ENCODE measurements at places on chromosomes 1 and 21.

- no peak for DNase-seq
Observed at GRCh38 chr1:99965646-99966375, 4.0 kb upstream of the SLC35A3 start.

GRCh38 chr1:27363766-27364695 is 2.7 kb downstream of the MAP3K6 start:
- no peak for DNase-seq

DNA sequence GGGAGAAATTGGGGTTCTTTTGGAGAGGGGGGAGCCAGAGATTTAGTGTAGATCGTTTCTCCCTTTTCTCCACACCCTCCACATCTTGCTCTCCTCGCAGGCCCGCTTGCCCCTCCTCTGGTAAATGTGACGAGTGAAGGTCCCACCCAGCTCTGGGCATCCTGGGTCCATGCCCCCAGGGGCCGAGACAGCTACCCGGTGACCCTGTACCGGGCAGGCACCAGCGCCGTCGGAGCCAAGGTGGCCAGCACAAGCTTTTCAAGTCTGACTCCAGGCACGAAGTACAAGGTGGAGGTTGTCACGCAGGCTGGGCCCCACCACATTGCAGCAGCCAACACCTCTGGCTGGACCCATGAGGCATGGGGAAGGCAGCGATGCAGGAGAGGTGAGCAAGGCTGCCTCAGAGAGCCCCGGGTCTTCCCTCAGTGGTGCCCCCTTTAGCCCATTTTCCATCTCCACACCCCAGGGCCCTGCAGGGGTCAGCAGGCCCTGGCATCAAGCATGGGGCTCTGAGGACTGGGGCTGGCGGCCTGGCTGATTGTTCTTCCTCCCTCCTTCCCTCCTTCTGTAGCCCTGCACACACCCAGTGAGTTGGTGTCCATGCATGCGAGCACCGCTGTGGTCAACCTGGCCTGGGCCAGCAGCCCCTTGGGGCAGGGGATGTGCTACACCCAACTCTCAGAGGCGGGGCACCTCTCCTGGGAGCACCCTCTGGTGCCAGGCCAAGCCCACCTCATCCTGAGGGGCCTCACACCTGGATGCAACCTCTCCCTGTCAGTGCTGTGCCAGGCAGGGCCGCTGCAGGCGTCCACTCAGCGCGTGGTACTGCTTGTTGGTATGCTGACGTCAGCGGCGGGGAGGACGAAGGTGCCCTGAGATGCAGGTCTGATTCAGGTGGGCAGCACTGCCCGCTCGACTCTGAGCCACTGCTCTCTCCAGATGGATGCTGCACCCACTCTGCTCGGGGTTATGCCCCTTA is 16.4 kb upstream of the LGR6 start:
- DNase-seq: no peak

DNA sequence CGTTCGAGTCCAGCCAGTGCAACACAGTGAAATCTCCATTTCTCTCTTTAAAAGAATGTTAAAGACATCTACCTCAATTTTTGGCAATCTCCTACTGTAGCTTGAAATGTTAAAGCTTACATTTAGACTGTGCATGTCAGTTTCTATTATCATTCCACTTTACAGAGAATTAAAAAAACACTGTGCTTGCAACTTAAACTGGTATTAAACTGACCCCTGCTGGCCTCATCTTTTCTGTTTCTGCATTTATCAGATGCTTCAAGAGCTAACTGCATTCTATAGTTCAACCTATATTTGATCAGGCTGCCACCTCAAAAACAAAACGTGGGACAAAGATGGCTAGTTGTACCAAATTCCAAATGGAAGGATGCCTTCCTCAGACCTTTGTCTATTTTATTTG is 226.5 kb downstream of the SMYD3 start:
- no peak for DNase-seq

DNA sequence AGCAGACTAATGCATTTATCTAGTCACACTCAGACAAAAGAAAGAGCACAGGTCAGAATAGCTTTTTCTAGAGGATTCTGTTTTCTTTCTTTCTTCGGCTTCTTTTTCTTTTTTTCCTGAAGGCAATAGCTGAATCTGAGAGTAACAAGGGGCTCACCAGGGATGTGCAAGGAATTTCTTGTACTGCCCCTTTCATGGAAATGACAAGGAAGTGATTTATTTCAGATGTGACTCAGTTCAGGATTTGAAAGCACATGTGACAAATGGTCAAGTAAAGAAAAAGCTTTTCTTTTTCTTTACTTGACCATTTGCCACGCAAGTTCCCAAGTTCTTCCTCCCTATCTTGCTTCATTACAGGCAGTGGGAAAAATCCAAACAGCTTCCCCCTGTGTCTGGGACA is 202.0 kb downstream of the GABPA start:
- DNase-seq: no peak

GRCh38 chr1:57471995-57472394 is 48.1 kb upstream of the DAB1 start:
- DNase-seq: no peak

DNA sequence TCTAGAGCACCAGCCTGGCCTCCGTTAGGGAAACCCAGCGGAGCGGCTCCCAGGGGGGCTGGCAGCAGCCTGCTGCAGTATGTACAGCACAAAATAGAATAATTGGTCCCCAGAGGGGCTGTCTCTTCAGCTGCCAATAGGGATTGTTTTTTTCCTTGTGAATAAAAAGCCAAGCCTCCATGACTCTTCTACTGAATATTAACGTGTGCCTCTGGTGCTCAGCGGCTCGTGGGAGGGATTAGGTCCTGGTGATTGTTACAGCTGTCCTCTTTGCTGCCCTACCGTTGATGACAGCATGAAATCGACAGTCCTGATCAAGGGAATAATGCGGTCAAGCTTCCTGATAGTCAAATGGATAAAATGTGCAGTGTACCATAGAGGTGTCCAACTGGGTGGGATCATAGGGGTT is 190.7 kb upstream of the RUNX1 start:
- DNase-seq: no peak

GRCh38 chr1:237043846-237044636 is 2.1 kb downstream of the RYR2 start:
- DNase-seq: no peak

DNA sequence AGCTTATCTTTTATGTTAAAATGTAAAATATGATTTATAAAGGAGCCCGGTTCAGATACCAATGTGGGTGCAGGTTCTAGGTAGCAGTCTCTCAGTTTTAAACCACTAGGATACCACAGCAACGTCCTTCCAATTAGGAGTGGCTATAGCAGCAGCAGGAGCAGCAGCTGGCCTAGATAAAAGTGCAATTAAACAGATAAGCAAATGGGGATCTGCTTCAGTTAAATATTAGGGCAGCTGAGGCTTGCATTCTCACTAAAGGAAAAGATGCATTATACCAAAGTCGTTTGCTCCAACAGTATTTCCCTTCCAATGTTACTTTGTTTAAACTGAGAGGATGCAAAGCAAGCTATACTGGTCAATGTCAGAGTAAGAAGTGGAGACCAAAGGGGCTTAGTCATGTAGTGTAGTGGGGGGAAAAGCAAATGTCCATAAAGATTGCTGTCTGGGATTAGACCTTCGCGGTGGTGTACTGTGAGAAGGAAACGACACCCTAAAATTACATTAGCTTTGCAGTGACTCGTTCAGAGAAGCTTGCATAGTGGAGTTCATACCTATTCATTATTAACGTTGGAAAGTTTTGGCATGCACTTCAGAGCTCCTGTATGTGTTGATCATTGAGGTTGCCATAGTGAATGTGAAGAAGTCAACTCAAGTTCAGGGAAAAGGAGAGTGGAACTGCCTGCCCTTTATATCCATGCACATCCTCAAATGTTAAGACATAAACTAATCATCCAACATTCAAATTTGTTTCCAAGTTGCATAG is 272.2 kb downstream of the VAV3 start:
- DNase-seq: no peak

- peak; percentile 31 for DNase-seq
Observed at GRCh38 chr1:117368116-117369108, 1.2 kb downstream of the MAN1A2 start.

DNA sequence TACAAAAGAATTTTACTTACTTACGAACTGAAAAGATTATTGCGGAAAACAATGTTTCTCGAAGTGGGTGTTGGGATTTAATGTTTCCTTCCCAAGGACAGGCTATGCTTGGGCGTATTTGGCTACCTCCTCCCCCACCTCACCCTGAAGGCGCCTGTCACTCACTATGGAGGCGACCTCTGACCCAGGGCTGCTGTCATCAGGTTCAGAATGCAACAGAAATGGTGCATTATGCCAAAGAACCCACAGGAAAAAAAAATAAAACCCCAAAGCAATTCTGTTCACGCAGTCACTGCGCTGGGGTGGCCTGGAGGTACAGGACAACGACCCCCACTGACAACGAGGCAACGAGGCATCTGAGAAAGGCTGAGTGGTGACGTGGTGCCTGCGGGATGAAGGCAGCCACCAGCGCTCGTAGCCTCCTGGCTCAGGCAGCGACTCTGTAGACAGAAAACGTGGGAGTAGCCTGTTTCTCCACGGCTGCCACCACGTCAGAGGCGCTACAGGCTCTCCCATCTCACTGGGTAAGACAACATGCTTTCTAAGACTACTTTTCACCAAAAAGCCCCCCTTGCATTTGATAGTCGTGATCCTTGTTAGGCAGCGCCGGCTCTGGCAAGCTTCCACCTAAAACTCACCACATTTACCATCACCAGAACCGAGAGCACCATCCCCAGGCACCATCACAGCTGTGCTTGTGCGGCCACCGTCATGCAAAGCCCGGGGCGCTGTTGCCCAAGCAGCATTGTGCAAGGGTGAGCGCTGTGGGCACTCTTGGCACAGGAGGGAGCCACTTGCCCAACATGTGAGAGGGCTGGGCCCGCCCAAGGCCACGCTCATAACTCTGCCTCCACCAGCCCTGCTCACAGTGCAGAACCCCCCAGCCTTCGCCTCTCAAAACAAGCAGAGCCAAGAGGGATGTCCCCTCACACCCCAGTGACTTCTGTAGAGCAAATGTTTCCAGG is 14.3 kb downstream of the NADK start:
- no peak for DNase-seq

DNA sequence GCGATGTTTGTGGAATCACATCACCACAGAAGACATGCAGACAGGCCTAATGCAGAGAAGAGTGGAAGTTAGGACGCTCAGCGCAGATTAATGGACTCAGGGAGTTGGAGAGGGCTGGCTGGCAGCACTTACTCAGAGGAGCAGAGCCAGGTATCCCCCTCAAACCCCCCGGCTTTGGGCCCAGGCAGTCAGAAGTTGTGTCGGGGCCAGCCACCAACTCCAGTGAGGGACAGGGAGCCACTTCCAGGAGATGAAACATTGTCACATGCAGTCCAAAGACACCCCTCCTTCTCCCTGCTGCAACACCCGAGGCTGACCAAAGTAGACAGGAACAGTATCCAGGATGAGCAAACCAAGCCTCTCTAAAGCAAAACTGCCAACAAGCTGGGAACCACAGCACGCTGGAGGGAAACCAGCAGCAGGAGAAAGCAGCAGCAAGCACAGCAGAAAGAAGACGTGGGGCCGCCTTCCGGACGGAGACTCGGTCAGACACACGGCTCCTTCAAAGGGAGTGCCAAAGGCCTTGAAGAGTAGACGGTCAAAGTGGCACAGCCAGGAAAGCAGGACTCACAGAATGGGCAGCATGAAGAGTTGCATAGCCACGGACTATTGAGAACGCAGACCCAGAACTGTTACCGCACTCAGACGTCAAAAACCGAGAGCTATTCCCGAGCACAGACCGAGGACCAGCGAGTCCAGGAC is 149.3 kb downstream of the PCBP3 start:
- DNase-seq: no peak

GRCh38 chr1:100266741-100267140 is 725 bp downstream of the RTCA start:
- DNase-seq: peak; percentile 80

- DNase-seq: no peak
Observed at GRCh38 chr1:6345009-6345408, 48.6 kb downstream of the ACOT7 start.

- DNase-seq: no peak
Observed at GRCh38 chr1:79105500-79105899, 99.0 kb upstream of the ADGRL4 start.

DNA sequence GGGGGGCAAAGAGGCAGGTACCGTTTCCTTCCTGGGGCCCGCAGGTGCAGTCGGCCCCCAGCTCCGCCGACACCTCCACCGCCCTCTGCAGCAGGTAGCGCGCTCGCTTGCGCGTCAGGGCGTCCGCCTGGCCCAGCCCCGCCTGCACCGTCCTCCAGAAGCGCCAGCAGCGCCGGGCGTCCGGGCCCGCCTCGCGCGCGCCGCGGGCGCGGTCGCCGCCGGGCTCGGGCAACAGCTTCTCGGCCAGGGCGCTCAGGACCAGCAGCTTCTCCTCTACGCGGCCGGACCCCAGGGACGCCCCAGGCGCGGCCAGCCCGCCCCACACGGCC is 863 bp downstream of the TARBP1 start:
- DNase-seq: peak; percentile 76

DNA sequence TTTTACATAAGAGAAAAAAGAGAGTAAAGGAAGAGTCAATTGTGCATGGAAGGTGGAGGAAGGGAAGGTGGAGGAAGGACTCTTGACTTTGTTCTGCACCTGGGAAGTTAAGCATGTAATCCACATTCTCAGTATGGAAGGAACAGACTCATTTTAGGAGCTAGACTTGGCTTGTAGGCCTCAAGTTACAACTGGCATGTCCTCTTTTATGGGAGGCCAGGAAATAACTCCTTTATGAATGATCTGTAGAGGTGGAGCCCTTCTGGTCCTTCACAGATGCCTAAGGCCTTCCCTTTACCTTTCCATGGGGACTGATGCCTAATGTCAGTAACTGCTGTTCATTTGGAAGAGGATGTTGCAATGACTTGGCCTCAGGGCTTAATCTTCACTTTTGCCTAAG is 29.4 kb upstream of the CCSAP start:
- no peak for DNase-seq

DNA sequence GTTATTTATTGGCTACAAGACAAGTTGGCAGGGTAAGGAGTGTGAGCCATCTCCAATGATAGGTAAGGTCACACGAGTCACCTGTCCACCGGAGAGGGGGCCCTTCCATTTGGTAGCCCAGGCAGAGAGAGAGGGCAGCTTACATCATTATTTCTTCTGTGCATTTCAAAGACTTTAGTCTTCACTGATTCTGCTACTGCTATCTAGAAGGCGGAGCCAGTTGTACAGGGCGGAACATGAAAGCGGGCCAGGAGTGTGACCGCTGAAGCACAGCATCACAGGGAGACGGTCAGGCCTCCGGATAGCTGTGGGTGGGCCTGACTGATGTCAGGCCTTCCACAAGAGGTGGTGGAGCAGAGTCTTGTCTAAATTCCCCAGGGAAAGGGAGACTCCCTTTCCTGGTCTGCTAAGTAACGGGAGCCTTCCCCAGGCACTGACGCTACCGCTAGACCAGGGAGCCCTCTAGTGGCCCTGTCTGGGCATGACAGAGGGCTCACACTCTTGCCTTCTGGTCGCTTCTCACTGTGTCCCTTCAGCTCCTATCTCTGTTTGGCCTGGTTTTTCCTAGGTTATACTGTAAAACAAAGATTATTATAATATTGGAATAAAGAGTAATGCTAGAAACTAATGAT is 36.7 kb downstream of the ZNF695 start:
- DNase-seq: peak; percentile 24

GRCh38 chr1:107877745-107878144 is 87.2 kb downstream of the VAV3 start:
- DNase-seq: no peak

GRCh38 chr1:50492142-50492541 is 68.9 kb upstream of the DMRTA2 start:
- no peak for DNase-seq

GRCh38 chr1:204575221-204576190 is 59.3 kb downstream of the MDM4 start:
- no peak for DNase-seq

GRCh38 chr1:169648709-169649108 is 18.8 kb upstream of the SELP start:
- DNase-seq: no peak

- no peak for DNase-seq
Observed at GRCh38 chr1:28229996-28230395, 2.8 kb downstream of the DNAJC8 start.
